ENCODE measurements at places on chromosomes 6 and 20.

- DNase-seq: no peak
Measured at GRCh38 chr6:98924647-98925046, 23.1 kb downstream of the FBXL4 start.

GRCh38 chr6:143561105-143561704 lies 49.7 kb upstream of the FUCA2 start:
- DNase-seq: no peak

DNA sequence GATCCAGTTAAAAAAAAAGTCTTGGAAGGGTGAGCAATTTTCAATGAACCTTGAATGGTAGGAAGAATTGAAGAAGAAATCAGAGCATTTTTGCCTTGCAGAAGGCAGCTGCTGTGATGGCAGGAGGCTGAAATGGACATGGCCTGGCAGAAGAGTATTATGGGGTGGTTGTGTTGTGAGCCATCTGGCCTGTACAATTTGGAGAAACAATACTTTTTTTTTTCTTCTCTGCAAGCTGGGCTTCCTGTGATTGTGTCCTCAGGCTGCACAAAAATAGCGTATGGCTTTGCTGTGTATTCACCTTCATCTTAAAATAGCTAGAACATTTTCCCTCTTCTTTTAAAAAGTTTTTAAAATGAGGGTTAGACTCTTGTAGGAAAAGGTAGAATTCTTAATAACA lies 21.4 kb downstream of the SYCP2L start:
- DNase-seq: no peak

- no peak for DNase-seq
Measured at GRCh38 chr6:116004841-116005815, 55.6 kb downstream of the FRK start.

- no peak for DNase-seq
Measured at GRCh38 chr6:121660277-121660676, 224.8 kb downstream of the GJA1 start.

GRCh38 chr6:111550953-111551352 lies 54.7 kb downstream of the TRAF3IP2 start:
- DNase-seq: no peak

DNA sequence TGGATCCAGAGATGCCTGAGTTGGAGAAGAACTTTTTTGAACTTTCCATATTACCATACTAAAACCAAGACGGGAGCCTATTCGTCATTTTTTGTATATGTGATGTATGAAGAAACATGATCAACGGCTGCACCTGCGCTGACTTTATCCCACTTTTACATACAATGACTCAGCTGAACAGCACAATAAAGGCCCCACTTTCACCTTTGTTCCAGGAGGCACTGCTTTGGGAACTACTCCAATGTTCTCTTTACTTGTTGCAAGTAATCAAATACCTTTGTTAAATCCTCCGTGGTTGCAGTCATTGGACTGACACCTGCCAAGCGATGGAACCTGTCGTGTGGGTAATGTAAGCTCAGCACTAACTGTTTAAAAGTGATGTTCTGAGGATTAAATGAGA lies 17.3 kb upstream of the BTN3A2 start:
- DNase-seq: no peak

- no peak for DNase-seq
Measured at GRCh38 chr6:80364149-80364548, 257.7 kb downstream of the BCKDHB start.

DNA sequence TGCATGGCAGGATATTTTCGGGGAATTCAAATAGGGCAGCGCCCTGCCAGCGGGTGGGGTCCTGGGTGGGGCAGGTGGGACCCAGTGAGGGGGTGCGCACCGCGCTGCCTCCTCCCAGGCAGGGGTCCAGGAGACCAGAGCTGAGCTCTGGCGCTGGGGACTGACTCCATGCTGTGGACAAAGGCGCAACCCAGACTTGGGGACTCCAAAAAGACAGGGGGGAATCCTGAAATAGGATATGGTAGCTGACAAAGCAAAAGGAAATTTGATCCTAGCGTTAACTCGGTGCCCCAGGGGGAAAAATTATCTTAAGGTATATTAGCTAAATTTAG lies 23.6 kb downstream of the TFAP2A start:
- no peak for DNase-seq

- DNase-seq: no peak
Measured at GRCh38 chr6:42313941-42314570, 96.4 kb upstream of the MRPS10 start.

- DNase-seq: no peak
Measured at GRCh38 chr6:69953491-69953890, 87.1 kb downstream of the COL19A1 start.

GRCh38 chr20:2840967-2841531 lies 504 bp downstream of the VPS16 start:
- peak; percentile 29 for DNase-seq

DNA sequence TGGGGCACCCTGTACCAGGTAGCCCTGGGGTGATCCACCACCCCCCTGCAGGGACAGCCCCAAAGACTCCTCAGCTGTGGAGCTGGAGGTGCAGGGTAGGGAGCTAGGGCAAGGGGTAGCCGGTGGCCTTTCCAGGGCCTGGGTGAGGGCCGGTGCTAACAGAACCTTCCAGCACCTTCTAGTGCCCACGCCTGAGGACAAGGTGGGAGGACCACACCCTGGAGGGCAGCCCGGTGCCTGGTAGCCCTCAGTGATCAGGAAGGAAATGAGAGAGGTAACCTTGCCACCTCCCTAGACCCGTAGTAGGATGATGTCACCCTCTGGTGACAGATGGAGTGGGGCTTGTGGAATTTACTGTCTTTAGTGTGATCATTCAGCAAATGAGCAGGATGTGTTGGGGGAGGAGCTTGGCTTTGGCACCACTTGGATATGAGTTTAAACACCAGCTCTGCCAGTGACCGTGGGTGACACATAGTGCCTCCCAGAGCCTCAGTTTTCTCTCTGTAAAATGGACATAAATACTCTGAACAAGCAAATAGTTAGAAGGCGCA lies 187.7 kb downstream of the NFATC2 start:
- peak; percentile 8 for DNase-seq

- DNase-seq: no peak
Measured at GRCh38 chr20:10074513-10074912, 39.7 kb downstream of the ANKEF1 start.

DNA sequence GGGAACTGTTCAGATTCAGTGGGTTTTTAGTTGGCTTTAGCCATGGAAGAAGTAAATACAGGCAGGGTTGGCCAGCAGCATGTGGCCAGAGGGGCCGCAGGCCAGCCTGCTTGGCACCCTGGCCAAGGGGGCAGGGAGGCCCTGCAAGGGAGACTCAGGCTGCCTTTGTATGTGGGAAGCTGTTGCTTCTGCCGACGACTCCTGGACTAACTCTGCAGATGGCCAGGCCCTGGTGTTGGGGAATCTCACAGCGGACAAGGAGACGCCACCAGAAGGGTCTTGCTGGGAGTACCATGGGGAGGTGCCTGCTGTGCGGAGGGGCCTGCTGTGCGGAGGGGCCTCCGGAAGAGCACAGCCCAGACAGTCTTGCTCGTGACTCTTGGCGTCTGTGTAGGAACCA lies 25.2 kb downstream of the PYGB start:
- no peak for DNase-seq

Measured in stimulated activated CD4-positive, alpha-beta T cell treated with anti-CD3 and anti-CD28 coated beads, Interleukin-1b, Interleukin-23, amount 100 ng/mL, for 48 hours (primary cell).